Suprapubic skin (tissue), 4 donors: ENCODE measurements at places on chromosomes 5 and 9. TPM values are rescaled to one million over a fixed set of nuclear protein-coding genes. Genes with fewer than 3 reads are reported as not detected.

DNA sequence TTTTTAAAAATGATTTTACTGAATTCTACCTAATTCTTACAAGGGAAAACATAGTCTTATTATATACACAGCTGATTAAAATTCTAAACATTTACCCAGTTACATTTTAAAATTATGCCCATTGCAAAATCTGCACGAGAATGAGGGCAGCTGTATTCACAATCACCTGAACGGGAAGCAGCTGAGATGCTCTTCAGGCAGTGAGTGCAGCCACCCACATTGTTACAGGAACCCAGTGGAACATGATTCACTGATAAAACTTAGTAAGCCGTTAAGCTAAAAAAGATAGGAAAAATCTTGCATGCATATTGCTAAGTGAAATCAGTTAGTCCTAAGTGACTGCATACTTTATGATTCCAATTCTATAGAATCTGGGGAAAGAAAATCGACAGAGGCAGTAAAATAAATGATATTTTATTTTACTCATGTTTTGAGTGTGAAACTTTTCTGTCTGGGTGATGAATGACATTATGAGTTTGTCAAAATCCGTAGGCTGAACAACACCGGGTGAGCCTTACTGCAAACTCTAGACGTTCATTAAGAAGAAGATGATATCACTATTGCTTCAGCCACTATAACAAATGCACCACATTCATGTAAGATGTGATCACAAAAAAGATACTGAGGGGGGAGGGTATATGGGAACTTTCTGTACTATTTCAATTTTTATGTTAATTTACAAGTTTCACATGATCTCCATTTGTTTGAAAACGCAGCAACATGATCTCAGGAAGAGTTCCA is 39.1 kb upstream of the FLT4 start:
- DNase-seq: no peak

The PHYHD1 gene
- total RNA-seq: 39.1 TPM

The CAVIN4 gene
- total RNA-seq: 0.16 TPM

The HMMR gene
- total RNA-seq: 3.7 TPM

The TIGD6 gene
- total RNA-seq: 3.5 TPM
